ENCODE measurements at places on chromosomes 1 and 21. TPM values are rescaled to one million over a fixed set of nuclear protein-coding genes. Genes with fewer than 3 reads are reported as not detected.

The SPRR1B gene
- not detected for total RNA-seq

The SPATA45 gene
- total RNA-seq, result not detected

The IRF6 gene
- total RNA-seq, result 1.5 TPM

The CD101 gene
- total RNA-seq, result 0.44 TPM

All from lung microvascular endothelial cell (primary cell).